ENCODE measurements at places on chromosomes 11 and 22. TPM values are rescaled to one million over a fixed set of nuclear protein-coding genes. Genes with fewer than 3 reads are reported as not detected.

Gene CATSPERZ
- total RNA-seq, result 2.7 TPM

Gene PARVA
- total RNA-seq, result 24.8 TPM

Gene SCGB1D2
- total RNA-seq, result 0.48 TPM

Gene GSTT2B
- 0.39 TPM for total RNA-seq

Gene JAM3
- total RNA-seq, result 4.4 TPM

Gene SCT
- not detected for total RNA-seq

Gene RIMBP3C
- 0.13 TPM for total RNA-seq

Gene ART5
- total RNA-seq, result 0.43 TPM

Gene ZBTB16
- 1.1 TPM for total RNA-seq

Gene CBX7
- total RNA-seq, result 1.6 TPM

Gene RFPL2
- 0.16 TPM for total RNA-seq

Gene KDM4E
- total RNA-seq, result not detected

Gene EEF1G
- total RNA-seq, result 1,983 TPM

Gene SLC1A2
- total RNA-seq, result 0.27 TPM

Gene OAF
- 9.4 TPM for total RNA-seq

Gene RAG2
- total RNA-seq, result not detected

Gene CTNND1
- total RNA-seq, result 53.6 TPM

Gene POU2AF3
- 1.2 TPM for total RNA-seq

Gene CABP4
- not detected for total RNA-seq

Gene CCDC87
- total RNA-seq, result 0.61 TPM

Gene GAL3ST1
- 11.1 TPM for total RNA-seq

Measured in A549 treated with Mapracorat at 1 μM for 4 hours (cell line).